ENCODE measurements at places on chromosomes 12 and 14.

- peak; percentile 30 for DNase-seq
Measured at GRCh38 chr14:65637780-65638179, 225.2 kb downstream of the FUT8 start.

- no peak for DNase-seq
Measured at GRCh38 chr14:77903221-77903620, 103.3 kb downstream of the ADCK1 start.

DNA sequence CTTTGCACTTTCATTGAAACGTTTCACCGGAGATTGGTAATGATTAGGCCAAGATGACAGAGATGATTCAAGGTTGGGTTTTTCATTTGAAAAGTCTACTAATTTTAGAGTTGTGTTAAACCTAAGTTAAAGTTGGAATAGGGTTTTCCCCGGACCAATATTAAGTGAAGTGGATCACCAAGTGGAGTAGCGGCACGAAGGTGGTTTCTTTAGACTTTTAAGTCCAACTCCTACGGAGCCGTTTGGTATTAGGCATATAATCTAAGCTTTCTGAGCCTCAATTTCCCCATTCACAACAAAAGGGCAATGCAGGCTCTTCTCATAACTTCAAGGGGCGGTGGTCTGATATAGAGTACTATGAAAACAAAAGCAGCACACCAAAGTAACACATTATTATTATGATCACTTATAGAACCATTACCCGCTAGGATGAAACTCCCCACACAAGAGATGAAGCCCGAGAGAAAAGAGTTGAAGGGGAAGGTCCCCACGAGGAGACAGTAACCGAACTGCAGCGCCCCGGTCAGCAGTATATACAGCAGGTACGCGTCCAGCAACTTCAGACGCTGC, 413 bp downstream of the DAD1 start:
- no peak for DNase-seq

GRCh38 chr14:79011920-79012204, 841.7 kb downstream of the NRXN3 start:
- no peak for DNase-seq

DNA sequence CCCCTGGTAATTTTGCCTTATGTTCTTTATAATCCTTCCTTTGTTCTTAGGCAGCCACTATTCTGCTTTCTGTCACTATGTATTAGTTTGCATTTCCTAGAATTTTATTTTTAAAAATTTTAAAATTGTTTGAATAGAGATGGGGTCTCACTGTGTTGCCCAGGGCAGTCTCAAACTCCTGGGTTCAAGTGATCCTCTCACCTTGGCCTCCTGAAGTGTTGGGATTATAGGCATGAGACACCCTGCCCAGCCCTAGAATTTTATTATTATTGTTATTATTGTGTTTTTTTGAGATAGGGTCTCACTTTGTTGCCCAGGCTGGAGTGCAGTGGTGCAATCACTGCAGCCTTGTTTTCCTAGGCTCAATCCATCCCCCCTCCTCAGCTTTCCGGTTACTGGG, 2.6 kb downstream of the PTPN11 start:
- no peak for DNase-seq

DNA sequence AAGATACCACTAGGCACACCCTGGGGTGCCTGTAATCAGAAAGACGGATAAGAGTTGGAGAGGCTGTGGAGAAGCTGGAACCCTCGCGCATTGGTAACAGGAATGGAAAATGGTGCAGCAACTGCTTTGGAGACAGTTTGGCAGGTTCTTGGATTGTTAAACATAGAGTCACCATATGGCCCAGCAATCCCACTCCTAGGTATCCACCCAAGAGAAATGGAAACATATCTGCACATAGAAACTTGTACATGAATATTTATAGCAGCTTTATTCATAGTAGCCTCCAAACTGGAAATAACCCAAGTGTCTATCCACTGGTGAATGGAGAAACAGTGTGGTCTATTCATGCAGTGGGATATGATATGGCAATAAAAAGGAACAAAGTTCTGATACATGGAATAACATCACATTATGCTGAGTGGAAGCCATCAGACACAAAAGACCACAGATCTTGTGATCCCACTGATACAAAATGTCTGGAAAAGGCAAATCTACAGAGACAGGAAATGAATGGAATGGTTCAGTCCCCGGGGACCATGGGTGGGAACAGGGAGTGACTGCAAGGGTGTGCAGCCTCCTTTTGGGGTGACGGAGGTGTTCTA, 45.4 kb downstream of the JAG2 start:
- no peak for DNase-seq

DNA sequence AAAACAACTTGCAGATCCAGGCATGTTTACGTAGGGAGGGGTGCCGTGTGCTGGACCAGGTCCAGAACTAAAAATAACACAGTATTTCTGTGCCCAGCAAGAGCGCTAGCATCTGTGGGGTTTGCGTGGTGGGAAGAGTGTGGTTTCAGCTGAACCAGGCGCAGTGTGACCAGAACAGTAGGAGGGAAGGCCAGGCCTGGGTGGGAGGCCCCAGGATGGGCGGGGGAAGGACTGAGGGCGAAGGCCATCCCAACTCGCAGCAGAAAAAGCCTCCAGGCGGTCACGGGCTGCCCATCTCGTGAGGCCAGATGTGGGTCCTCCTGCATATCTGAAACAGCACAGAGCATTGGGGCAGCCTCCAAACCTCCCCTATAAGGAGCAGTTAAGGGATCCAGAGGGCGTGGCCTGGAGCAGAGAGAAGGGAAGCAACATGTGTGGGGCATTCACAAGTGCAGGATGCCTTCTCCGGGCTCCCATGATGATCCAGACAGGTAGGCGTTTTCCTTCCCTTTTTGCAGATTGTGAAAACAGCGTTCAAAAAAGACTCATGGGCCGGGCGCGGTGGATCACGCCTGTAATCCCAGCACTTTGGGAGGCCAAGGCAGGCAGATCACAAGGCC, 17.8 kb upstream of the CD9 start:
- no peak for DNase-seq
